Epithelial cell of prostate (primary cell): ENCODE measurements at places on chromosomes 4 and X.

DNA sequence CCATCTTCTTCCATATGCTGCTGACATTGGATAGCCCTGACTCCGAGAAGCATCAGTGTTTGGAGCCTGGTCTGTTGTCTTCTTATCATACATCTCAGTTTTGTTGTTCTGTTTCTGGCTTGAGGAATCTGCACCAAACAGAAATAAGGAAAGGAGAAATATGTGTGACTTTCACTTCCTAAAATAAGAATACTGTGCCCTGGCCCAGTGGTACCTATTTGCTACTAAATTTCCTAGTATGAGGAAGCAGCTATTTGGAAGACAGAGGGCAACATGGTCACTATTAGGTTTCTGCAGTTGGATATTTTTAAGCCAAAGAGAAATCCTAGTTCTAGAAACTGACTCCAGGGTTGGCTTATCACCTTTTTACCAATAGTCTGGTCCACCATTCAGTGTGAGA is 16.8 kb downstream of the CT47C1 start:
- no peak for DNase-seq

DNA sequence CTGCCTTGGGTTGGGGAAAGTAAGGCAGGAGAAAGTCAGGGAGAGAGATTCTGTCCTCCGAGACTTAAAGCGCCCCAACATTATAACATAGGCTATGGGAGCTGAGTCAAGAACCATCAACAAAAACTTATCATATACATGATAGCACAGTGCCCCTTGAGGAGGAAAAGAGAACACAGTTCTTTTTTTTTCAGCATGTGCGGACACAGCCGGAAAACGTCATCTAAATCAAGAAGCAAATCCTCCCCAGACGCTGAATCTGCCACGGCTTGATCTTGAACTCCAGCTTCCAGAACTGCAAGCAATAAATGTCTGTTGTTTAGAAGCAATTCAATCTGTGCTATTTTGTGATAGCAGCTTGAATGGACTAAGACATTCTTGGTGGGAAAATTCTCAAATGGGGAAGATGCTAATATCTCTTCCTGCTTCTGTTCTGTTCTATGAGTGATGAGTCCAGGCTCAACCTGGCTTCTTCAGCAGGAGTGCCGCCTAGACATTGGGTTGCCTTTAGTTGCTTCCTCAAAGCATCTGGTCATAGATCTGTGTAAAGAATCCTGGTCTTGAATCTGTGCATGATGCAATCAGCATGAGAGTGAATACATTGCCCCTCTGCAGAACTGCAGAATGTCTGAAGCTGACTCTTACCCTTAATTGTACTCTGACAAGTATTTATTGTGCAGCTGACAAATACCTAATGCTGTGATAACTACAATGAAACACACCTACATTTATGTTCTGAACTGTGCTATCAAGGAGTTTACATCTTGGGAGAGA is 549.8 kb upstream of the PRKX start:
- no peak for DNase-seq

DNA sequence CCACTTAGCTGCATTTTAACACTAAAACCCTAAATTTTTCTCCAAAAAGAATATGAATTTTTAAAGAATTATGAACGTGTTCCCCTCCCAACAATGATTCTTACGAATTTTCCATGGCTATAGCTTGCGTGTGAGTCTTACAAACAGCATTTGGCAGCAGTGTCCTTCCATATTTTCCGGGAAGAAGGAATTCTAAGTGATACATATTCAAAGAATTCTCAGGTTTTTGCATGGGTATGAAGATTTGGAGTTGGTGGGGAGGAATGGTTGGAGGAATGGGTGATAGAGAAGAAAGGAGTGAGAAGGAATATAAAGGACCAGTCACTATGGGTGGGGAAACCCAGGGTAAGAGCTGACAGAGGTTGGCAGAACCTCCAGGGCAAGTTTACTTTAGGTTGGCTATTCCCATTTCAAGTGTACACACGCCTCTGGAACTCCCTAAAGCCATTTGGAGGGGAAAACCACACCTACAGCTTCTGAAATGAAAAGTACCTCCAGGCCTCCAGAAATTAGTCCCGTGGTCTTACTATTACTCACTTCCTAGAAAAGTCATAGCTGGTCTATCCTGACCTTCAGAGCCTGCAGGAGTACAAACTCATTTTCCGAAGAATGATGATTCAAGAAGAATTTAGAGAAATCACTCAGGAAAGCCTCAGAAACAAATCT is 420.8 kb upstream of the DIPK2B start:
- DNase-seq: peak; percentile 27

DNA sequence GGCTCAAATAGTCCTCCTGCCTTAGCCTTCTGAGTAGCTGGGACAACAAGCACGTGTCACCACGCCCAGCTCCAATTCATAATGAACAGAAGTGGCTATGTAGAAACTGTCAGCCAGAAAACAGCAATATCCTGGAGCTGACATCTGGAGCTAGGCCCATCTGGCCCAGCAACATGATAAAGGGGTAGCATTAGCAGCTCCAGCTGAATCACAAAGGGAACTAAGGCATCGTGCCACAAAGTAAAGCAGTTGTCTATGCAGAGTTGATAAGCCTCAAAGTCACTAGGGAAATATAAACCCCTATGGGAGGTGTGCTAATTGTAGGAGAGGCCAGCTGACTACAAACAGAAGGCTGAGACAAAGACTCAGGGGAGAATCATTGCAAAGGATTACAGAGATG is 270.5 kb upstream of the GPC4 start:
- no peak for DNase-seq

DNA sequence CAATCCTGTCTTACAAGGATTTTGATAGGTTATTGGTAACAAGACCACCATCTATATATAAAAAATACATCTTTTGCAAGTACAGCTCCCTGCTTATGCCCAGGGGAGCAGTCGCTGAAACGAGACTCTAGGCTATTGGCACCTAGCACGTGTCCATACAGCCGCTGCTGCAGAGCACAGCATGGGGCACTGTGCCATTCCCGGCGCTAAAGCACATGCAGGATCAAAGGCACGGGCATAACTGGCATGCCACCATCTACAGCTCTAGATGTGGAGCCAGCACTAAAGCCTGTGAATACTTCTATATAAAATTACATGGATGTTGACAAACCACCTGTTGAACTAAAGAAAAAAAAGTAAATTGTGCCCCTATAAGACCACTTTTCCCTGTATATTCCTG is 144.8 kb downstream of the COL25A1 start:
- DNase-seq: no peak

- no peak for DNase-seq
These were observed 246.8 kb upstream of the NWD2 start for GRCh38 chr4:36997727-36998126.

DNA sequence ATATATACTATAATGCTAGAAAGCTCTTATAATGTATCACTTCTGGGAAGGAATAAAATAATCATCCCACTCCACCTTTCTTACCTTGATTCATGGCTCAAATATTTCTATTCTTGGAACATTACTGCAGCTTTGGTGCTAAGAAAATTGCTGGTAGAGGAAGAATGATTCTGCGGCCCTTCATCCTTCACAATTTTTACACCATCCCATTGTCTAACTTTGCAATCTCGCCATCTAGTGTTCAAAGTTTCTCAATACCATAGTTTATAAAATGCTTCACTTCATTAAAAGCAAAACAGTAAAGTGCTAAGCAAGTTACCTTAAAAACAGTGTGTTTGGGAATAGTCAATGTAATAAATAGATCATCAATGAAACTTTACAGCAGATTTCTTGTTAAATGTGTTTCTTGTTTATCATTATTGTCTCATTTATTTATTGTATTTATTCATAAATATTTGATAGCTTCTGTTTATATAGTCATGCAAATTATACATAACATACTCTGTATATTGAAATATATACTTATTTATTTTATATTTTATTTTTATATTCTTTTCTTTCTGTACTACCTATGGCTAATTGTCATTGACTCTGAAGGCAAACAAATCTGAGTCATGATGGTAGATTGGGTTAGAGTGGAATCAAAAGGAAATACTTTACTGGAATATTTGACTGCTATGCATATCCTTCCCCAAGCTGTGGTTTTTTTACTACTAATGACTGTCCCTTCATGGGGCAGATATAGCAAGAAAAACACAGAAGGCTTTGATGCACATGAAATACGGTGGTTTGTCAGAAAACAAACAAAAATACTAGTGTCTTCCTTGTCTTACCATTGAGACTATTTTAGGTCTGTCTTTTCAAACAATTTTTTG is 390.7 kb downstream of the MAPK10 start:
- DNase-seq: no peak

GRCh38 chr4:117691572-117692351 is 342.5 kb upstream of the NDST3 start:
- no peak for DNase-seq

DNA sequence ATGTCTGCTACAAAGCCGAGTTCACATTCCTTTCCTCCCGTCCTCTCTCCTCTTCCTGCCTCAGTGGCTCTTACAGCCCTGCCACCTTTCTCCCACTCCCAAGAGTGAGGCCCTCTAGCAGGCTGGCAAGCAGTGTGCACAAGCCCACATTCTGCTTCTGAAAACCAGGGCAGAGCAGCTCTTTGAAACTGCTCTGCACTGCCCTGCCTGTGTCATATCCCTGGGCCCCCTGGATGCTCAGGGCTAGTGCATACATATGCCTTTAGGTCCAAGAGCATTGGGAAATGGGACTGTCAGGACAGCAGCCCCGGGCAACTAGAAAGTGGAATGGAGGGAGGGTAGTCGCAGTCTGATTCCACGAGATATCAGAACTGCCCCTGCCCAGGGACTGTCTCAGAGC is 42.4 kb downstream of the CNGA2 start:
- DNase-seq: no peak

DNA sequence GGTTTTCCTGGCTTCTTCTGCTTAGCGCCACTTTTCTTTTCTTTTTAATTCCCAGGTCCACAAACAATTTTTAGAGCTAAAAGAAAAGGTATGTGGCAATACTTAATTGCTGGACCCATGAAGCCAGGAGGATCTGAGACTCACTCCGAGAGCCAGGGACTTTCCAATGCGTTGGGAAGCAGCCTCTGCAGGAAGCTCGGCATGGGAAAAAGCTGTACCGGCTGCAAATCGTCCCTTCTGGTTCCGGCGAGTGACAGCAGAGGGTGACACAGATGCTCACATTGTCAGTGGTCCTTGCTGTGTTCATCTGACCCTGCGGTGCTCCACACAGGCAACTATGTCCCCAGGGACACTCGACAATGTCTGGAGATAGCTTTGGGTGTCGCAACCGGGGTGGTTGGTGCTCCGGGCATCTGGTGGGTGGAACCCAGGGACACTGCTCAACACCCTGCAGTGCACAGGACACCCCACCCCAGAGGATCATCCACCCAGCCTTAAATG is 164.0 kb downstream of the PRKX start:
- no peak for DNase-seq

GRCh38 chr4:153257151-153257620 is 52.9 kb downstream of the TRIM2 start:
- no peak for DNase-seq

DNA sequence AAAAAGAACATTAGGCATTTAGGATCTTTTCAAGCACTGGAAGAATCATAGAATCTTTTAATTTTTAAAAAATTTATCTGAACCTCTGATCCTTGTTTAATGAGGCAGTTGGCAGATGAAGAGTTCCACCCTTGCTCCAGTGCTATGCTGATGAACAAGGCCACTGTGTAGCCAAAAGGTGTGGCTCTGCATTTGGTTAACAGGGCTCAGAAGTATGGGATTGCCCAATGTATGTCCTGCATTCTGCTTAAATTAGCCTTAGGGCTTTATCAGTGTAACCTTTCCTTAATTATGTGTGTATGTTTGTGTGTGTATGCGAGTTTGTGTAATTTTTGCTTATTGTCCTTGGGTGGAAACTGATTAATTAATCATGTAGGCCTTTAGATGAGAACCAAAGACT is 43.3 kb upstream of the PPM1K start:
- no peak for DNase-seq

DNA sequence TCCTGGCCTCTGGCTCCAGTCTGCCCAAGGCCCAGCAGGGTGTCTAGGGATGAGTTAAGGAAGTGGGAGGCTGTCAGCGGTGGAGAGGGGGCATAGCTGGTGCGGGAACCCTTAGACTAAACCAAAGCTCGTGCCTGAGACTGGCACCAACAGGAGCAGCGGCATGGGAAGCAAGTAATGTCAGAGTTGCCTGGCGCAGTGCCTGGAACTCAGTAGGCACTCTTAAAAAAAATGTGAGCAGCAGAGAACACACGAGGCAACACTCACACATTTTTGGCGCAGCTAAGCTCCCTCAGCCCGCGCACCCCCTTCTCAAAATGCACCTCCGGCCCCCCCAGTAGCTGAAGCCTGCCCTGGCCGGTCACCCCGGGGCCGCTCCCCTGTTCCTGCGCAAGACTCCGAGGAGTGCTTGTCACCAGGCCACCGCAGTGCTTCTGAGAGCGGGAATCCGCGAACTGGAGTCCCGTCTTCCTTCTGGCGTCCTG is 583 bp downstream of the GABRE start:
- no peak for DNase-seq

DNA sequence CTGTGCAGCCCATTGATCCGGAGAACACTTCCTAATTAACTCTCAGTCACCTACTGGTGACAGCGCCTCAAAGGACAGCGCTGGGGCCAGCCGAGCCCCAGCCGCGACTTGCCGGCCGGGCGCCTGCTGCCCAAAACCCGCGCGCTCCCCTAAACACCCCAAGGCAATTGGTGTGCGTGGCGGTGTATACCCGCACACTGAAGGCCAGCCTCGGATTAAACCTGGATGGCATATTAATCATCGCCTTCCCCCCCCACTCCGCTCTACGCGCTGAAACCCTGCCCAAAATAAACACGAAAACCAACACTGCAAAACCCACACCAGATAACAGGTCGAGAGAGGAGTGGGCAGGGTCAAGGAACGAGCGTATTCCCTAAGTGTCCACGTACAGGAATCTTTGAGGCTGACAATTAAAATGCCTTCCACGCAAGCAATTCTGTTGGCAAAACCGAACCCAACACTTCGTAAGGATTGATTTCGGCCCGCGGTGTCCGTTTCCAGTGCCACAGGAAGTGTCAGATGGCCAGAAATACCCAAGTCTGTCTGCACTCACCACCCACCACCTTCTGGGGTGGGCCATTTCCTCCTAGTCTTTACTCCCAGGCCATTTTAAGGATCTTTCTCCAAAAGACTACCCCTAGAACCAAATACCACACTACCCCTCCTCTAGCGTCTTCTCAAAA is 2.7 kb downstream of the BCOR start:
- DNase-seq: no peak

GRCh38 chrX:9857575-9858474 is 71.6 kb downstream of the SHROOM2 start:
- no peak for DNase-seq

GRCh38 chr4:156619154-156619934 is 352.3 kb downstream of the PDGFC start:
- no peak for DNase-seq

- DNase-seq: no peak
These were observed 6.6 kb downstream of the FAM3A start for GRCh38 chrX:154509455-154509854.

DNA sequence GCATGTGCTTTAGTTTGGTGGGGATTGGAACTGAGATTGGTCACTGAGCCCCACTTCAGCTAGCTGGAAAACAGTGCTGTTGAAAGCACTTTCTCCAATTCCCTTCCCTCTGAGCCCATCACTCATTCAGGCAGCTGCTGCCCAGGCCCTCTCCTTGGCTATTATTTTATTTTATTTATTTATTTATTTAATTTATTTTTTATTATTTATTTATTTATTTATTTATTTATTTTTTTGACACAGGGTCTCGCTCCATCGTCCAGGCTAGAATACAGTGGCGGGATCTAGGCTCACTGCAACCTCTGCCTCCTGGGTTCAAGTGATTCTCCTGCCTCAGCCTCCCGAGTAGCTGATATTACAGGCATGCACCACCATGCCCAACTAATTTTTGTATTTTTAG is 51.8 kb upstream of the RBPJ start:
- no peak for DNase-seq

GRCh38 chr4:13968723-13969122 is 341.2 kb upstream of the BOD1L1 start:
- DNase-seq: no peak
